Activated T-helper 1 cell treated with anti-CD3 and anti-CD28 coated beads, Interleukin-2, amount 50 U/mL, for 16 hours (primary cell): ENCODE measurements at places on chromosomes 6 and 20.

DNA sequence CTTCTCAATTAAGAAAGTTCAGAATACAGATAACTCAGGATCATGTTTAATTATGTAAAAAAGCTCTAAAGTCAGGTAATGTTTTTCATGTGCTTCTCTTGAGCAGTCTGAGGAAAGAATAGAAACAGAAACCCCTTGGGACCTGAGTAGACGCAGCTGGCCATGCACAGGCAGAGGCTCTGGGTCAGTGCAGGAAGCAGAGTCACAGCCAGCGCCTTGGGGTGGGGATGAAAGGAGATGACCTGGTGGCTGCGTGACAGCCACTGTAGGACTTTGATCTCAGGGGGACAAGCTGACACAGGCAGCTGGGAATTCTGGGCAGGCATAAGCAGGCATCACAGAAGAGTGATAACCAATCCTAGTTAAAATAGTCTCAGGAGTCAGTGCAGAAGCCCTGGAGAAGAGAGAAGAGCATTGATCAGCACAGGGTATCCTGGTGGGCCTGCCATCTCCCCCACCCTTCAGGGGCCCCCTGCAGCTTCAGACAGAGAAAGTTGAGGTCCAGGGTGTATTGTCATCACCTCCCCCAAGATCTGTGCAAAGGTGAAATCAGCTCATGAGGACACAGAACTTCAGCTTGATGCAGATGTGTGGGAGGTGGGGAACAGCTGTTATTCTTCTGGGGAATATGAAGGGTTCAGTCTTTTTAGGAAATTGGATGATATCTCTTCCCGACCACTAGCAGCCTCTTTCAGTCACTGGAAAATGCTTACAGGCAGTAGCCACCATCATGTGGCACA is 6.4 kb downstream of the HLA-DQB1 start:
- DNase-seq: no peak

GRCh38 chr6:9717568-9717967 is 697.3 kb downstream of the TFAP2A start:
- DNase-seq: no peak

DNA sequence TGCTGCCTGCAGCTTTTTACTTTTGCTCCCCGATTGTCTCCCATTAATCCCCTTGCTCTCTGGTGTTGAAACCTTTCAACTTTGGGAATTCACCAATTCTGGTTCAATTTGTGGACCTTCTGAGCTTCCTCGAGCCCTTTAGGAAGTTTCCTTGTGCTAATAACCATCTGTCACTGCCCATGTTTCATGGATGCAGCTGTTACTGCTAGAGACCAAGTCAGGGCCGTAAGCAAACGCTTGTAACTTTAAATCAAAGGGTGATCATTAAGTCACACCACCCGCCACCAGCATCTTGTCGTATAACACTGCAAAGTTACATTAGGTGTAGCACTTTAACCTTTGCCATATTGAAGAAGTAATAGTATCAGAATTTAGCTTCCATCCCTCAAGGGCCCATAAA is 268.3 kb upstream of the SASH1 start:
- no peak for DNase-seq

DNA sequence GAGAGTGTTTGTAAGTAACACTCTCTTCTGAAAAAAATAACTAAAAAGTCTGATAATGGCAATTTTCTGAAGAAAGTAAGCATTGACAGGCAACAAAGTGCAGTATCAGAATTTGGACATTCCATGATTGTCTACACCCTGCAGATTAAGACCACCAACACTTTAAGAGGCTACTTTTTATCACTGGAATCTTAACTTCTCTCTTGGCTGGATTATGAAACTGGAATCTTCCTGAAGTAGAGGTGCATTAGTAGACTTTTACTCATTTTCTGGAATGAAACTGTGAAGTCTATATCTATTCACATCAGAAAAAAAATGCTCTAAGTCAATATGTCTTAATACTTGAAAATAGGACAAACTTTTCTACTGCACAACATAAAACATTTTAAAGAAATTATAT is 547.5 kb downstream of the COL12A1 start:
- no peak for DNase-seq

DNA sequence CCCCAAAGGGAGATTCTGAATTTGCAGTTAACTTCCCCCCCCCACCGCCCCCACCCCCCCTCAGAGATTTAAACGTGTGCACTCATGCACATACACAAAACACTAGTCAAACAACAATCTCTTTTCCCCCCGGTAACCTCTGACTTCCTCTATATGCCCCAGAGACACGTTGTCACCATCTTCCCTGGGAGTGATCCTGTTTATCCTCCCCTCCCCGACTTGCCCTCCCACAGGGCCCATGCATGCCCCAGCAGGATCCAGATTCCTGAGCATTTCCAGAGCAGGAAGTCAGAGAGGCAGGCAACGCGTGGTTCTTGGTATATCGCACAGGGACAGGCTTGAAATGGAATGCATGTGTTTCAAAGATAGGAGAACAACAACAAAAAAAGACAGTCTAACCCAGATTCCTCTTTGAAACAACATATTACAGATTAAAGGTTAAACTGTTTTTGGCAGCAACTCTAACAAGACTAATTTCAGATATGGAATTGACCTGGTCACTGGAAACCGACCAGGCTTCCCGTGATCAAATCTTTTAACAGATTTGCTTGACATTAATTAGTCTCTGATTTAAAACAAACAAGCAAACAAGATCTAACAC is 1.3 kb downstream of the BLCAP start:
- no peak for DNase-seq

DNA sequence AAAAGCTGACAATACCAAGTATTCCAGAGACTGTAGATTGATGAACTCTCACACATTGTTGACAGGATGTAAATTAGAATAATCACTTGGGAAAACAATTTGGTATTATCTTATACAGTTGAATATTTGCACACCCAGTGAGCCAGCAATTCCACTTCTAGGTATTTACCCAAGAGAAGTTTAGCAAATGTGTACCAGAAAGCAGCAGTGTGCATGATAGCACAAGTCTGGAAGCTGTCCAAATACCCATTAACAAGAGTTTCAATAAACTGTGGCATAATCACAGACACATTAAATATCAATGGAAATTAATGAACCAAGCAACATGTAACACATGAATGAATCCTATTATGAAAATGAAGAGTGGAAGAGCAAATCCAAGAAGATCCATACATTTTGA is 233.6 kb downstream of the TPBG start:
- DNase-seq: no peak

GRCh38 chr6:35046862-35047261 is 94.3 kb downstream of the TCP11 start:
- DNase-seq: no peak
